ENCODE measurements at places on chromosomes 1 and 21. TPM values are rescaled to one million over a fixed set of nuclear protein-coding genes. Genes with fewer than 3 reads are reported as not detected.
A peak's percentile ranks its signal among the peaks of the same experiment; 100 is the strongest.

GRCh38 chr1:171487038-171487437 is 1.7 kb downstream of the PRRC2C start:
- H3K27ac ChIP-seq: no peak overlapping the region
- H3K4me3 ChIP-seq: peak overlapping the region; percentile 95
- no peaks in the 10 kb centered on the region for H3K36me3 ChIP-seq
- peaks cover 29% of the 10 kb centered on the region for H3K4me1 ChIP-seq
- no peaks in the 10 kb centered on the region for H3K27me3 ChIP-seq
- no peak for DNase-seq

DNA sequence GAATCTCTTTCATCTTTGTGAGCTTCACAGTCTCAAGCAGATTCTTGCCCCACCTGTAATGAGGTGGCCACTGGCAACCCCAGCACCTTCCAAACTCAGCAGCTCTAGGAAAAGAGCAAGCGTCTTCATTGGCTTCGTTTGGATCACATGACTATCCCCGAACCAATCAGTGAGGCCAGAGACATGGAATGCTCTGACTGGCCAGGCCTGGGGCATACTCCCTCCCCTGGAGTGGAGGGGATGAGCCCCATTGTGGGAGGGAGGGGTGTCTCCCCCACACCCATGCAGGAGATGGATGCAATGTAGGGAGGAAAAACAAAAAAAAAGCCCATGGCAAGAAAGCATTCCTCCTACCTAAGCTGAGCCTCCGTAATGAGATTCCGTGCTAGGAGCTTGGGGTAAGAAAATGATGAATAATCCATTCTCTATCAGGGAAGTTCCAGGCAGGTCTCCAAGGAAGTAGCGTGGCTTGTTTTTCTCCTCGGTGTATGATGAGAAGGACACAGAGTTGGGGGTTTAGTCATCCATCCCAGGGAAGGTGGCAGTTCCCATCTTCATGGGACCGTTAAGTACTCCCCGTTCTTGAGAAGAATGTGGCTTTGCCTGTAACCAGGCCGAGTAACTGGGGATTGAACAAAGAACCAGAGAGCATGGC is 32.7 kb downstream of the FHAD1 start:
- no peaks in the 10 kb centered on the region for H3K27me3 ChIP-seq
- H3K4me1 ChIP-seq: no peaks in the 10 kb centered on the region
- no peak overlapping the region for H3K27ac ChIP-seq
- DNase-seq: no peak

GRCh38 chr1:204549313-204549712 is 33.1 kb downstream of the MDM4 start:
- H3K4me3 ChIP-seq: no peak overlapping the region
- peaks cover 49% of the 10 kb centered on the region for H3K36me3 ChIP-seq
- H3K27ac ChIP-seq: no peak overlapping the region
- H3K4me1 ChIP-seq: no peaks in the 10 kb centered on the region
- DNase-seq: no peak

- H3K4me3 ChIP-seq: no peak overlapping the region
- H3K4me1 ChIP-seq: no peaks in the 10 kb centered on the region
- DNase-seq: no peak
- H3K36me3 ChIP-seq: no peaks in the 10 kb centered on the region
- no peaks in the 10 kb centered on the region for H3K27me3 ChIP-seq
Observed at GRCh38 chr21:14744368-14744767, 198.3 kb upstream of the SAMSN1 start.

GRCh38 chr1:58363585-58363984 is 182.9 kb downstream of the OMA1 start:
- DNase-seq: no peak
- no peaks in the 10 kb centered on the region for H3K4me1 ChIP-seq
- no peak overlapping the region for H3K4me3 ChIP-seq
- no peaks in the 10 kb centered on the region for H3K36me3 ChIP-seq

GRCh38 chr1:81574408-81574807 is 226.3 kb upstream of the ADGRL2 start:
- H3K27me3 ChIP-seq: no peaks in the 10 kb centered on the region
- no peaks in the 10 kb centered on the region for H3K4me1 ChIP-seq
- no peak for DNase-seq
- H3K4me3 ChIP-seq: no peak overlapping the region

- no peaks in the 10 kb centered on the region for H3K36me3 ChIP-seq
- H3K27ac ChIP-seq: no peak overlapping the region
- no peak for DNase-seq
- no peaks in the 10 kb centered on the region for H3K27me3 ChIP-seq
Observed at GRCh38 chr1:170985406-170985805, 50.1 kb downstream of the MROH9 start.

- no peaks in the 10 kb centered on the region for H3K27me3 ChIP-seq
- peak; percentile 79 for DNase-seq
- no peaks in the 10 kb centered on the region for H3K36me3 ChIP-seq
- no peaks in the 10 kb centered on the region for H3K4me1 ChIP-seq
- H3K4me3 ChIP-seq: no peak overlapping the region
Observed at GRCh38 chr1:234065794-234066447, 161.4 kb downstream of the SLC35F3 start.

DNA sequence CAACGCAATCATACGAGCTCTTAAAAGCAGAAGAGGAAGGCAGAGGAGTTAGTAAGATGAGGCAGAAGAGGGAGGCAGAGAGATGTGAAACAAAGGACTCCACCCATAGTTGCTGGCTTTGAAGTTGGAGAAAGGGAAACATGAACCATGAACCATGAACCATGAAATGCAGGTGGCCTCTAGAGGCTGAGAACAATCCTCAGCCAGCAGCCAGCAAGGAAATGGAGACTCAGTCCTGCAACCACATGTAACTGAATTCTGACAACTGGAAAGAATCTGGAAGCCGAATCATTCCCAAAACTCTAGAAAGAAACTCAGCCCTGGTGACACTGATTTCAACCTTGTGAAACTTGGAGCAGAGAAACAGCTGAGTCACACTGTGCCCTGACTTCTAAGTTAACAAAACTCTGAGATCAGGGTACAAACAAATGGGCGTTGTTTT is 10.1 kb downstream of the DIPK1A start:
- peak overlapping the region; percentile 38 for H3K27ac ChIP-seq
- no peaks in the 10 kb centered on the region for H3K36me3 ChIP-seq
- H3K27me3 ChIP-seq: no peaks in the 10 kb centered on the region
- no peak overlapping the region for H3K4me3 ChIP-seq
- H3K4me1 ChIP-seq: peaks cover 5% of the 10 kb centered on the region
- no peak for DNase-seq

DNA sequence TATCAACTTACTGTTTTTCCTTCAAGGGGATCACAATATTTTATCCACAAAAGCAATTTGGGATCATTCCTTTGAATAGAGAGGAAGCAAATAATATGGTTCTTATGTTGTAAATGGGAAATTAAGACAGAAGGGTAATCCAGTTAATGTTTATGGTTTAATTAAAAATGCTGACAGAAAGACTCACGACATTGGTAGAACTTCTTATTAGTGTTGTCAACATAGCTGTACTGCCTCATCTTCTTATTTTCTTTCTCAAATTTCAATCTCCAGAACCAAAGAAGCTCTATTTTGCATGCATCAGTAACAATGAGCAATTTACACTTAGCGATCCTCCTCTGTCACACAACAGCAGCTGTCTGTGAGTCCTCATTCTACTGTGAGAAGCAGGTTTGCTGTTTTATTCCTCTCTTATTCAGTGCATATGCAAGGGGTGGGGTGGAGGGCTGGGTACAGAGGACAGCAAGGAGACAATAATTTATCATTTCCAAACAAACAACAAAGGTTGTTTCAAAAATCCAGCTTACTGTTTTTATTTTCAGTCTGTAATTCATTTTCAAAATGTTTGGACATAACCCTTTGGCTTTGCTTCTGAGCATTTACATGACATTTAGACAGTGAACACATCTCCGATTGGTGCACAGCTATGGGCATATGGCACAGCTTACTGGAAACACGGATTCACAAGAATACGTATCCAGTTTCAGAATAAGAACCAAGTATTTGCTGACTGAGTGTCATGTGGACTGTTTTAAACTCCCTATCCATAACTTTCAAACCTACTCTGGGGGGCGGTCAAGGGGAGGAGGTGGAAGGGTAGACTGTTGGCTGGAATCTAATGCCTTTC is 335.9 kb downstream of the RGS7 start:
- H3K27me3 ChIP-seq: no peaks in the 10 kb centered on the region
- H3K27ac ChIP-seq: no peak overlapping the region
- no peaks in the 10 kb centered on the region for H3K4me1 ChIP-seq

Gene DEPDC1
- total RNA-seq: 1.4 TPM

Gene AKR7A3
- total RNA-seq: 84.9 TPM

Gene DPYD
- 47.2 TPM for total RNA-seq
